Activated naive CD4-positive, alpha-beta T cell (primary cell): ENCODE measurements at places on chromosomes 7 and 10.

DNA sequence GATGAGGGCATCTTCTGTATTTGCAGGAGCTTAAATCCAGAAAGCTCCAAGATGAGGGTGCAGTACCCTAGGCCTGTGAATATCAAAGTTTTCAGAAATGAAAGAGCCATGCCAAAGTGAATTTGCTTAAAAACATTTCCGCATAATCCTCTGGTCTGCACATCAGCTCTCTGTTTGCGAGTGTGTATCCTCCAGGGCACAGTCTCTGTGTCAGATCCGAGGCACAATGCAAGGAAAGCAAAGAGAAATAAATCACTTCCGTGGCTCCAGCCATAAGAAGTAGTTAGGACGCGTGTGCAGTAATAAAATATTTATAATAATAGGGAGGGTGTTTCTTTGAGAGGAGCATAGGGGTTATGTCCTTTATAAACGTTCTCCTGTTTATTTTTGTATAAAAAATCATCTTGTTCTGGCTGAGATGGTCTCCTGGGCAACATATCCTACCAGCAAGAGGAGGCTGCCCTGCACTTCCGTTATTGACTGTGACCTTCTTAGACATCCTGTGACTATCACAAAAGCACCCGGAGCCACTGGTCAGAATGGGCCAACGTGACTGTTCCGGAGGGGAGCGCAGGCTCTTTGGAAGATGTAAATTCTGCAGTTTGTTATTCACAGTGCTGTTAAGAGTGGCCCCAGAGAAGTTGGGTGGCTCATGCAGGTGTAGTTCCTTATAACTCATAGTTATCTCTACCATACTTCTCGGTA lies 667.6 kb upstream of the FOXK1 start:
- DNase-seq, result no peak

DNA sequence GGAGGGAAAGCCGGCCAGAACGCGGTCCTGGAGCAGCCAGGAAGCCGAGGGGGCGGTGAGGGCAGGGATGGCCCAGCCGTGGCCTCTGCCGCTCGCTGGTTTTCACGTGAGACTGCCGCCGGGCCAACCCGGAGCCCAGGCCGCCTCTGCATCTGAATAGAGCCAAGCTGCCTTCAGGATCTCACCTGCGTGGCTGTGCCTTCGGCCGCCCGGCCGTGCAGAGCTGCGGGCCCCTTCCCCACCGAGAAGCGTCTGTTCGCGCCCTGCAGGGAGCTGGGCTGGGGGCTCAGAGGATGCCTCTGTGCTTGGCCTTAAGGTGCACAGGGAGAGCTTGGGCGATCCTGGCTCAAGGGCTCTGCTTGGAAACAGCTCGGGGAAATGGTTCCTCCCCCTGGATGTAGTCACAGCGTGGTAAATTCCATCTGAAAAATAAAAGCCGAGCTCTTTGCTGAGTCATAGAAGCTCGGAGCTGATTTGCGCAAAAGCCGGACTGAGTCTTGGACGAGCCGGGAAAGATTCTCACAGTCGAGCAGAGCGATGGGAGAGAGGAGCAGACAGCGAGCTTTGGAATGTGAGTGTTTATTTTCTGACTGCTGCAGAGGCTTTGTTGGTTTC lies at the start of gene JAKMIP3:
Gene JAKMIP3, plus strand, starts transcription at position 456 of the 615 bp plus-strand sequence. CDS start 38,863 bp downstream, outside the sequence.
- no peak for DNase-seq

DNA sequence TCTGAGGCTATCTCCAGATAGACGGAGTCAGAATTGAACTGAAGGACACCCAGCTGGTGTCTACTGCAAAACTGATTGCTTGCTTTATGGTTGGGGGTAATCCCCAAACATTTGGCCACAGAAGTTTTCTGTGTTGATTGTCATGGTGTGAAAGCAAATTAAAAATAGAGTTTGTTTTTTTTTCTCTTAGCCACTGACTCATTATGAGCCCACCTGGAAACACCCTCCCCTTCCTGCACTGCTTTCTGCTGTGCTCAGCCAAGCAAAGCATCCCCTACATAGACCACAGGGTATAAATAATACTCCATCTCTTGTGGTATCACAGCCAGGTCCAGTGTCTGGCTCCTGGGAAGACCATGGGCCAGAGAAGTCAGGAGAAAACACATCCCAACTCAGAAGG lies 6.5 kb upstream of the VWC2 start:
- no peak for DNase-seq

DNA sequence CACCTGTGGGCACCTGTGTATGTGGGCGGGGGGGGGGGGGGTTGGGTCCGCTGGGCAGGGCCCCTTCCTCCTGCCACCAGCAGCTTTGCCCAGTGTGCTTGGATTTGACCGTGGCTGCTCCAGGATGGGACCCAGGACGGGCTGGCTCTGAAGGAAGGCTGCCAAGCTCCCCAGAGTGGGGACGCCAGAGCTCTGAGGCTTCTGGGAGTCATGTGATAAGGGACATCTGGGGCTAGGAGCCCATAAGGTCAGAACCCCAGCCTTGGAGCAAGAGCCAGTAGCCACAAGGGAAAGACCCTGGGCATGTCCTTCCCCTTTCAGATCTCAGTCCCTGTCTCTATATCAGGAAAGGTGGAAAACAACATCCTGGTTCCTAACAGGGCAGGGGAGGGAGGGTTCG lies 21.8 kb upstream of the AMZ1 start:
- DNase-seq, result no peak

GRCh38 chr7:26549281-26549944 lies 257.8 kb downstream of the SNX10 start:
- DNase-seq, result no peak

- DNase-seq, result no peak
These were observed 55.0 kb downstream of the ST7 start for GRCh38 chr7:117008118-117008885.

- no peak for DNase-seq
These were observed 48.6 kb downstream of the ITGB1 start for GRCh38 chr10:32909456-32909855.

- no peak for DNase-seq
These were observed 10.6 kb downstream of the ZYX start for GRCh38 chr7:143391462-143392404.

GRCh38 chr7:74708569-74709275 lies 51.2 kb downstream of the GTF2I start:
- no peak for DNase-seq

GRCh38 chr10:8778713-8779112 lies 724.2 kb downstream of the GATA3 start:
- DNase-seq, result no peak

- DNase-seq, result no peak
These were observed 4.4 kb downstream of the IFIT3 start for GRCh38 chr10:89332123-89332633.

DNA sequence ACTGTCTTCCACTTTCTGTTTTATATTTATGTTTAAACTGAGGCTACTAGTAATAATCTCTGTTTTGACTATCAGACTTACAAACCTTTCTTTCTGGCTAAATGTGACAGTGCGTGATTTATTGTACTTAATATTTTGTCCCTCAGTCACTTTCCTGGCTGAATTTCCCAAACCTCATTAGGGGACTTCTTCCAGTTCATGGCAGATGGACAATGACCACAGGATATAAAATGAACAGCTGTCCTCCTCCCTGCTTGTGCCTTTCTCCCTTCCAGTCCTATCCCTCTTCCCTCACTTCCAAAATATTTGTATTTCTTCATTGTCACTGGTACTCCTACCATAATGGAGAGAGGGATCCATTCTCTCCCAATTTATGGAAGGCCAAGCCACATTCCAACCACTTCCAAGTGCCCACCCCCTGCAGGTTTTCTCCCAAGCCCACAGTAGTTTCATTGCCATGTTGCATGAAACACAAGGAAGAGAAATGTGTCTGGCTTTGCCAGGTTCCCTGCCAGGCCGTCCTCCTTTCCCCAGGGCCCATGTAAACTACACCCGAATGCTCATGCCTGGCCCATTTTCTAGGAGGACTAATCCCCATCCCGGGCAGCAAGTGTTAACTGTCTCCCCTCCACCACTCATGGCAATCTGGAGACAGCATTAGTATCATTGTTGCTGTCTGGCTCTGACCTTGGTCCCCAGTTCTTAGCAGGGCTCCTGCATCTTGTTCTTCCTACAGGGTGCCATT lies 269.5 kb upstream of the SLC26A5 start:
- DNase-seq, result no peak

DNA sequence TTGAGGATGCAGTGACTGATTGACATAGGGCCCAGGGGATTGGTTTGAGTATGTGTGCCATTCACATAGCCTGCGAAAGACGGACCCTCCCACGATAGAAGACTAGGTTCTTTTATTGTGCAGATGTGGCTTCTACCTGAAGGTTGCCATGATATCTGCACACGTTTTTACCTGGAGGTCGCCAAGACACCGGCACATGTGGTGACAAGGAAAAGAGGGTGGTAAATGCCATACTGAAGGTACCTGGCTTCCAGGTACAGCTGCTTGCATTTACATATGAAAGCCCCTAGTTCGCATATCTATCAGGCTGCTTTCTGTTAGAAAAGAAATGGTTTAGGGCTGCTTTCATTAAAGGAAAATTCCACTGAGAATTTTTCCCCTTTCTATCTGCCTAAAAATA lies 43.6 kb downstream of the ZNF22 start:
- no peak for DNase-seq

GRCh38 chr7:15755061-15755460 lies 68.6 kb upstream of the MEOX2 start:
- no peak for DNase-seq

DNA sequence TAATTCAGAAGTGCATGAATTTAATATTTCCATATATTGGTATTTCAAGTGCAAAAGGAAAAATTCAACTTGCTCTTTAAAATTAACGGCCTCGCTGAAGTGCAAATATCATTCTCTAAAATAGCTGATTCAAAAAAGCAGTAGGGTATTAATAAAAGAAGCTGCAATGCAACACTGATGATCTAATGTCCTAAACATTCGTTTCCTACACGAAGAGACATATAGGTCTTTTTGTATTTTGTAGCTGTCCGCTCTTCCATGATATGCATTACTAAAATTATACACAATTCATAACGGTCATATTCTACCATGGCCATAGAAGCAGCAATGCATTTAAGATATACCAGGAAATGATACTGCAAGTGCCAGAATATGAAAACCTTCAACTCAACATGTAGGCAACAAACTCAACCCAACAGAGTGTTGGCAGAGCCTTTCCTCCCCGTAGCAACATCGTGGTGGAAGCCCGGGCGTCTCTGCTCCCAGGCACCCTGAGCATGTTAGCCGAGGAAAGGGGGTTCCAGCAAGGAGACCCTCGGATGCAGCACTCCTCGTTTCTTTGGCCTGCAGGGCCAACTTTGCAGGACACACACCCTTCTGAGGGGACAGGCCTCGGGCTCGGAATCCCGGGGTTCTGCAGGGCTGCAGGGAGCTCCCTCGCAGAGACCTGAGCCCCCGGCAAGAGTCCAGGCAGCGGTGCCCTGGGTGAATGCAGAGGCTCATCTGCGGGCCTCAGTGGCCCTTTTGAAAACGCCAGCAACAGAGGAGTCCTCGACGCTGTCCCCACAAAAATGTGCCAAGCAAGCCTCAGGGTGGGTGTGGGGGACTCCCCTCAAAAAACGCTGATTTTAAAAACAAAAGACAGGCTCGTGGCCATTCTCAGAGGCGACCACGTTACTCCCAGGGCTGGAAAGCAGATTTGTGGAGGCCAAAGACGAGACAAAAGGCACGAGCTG lies 1.6 kb downstream of the FAM171A1 start:
- DNase-seq, result no peak

GRCh38 chr7:1990001-1990670 lies 242.6 kb downstream of the MAD1L1 start:
- no peak for DNase-seq
